ENCODE measurements at places on chromosomes 7 and 10. TPM values are rescaled to one million over a fixed set of nuclear protein-coding genes. Genes with fewer than 3 reads are reported as not detected.

DNA sequence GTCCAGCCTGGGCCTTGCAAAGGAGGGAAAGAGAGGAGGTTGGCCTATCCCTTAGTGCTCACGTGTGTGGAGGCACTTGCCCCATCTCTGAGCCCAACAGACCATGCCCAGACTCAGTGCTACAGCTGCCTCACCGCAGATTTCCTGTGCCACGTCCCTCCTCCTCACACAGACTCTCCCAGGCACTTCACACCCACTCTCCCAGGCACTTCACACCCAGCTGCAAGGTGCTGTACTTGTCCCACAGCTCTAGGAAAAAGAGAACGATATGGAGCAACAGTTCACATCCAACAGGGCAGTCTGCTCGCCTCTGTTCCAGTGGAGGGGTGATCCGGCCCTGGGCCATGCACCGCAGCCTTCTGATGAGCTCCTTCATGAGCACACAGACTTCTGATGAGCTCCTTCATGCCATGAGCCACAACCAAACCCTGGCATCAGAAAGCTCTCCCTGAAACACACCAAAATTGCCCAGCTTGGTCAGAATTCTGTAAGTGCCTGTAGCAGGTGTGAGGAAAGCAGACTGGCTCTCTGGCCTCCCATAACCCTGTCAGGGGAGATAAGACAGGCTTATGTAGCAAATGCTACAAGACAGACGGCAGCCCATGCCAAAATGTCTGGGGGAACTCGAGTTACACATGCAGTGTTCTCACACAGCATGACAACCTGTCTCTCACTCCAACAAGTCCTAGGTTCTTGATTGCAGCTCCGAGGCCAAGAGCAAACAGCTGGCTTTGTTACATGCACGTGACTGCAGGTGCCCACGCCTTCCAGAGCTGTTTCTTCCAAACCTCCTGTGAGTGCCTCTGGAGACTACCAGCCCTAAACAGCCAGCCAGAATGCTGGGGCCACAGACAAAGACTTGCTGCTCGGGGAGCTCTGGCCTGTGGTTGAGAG lies 348.5 kb downstream of the GRID1 start:
- DNase-seq, result no peak

DNA sequence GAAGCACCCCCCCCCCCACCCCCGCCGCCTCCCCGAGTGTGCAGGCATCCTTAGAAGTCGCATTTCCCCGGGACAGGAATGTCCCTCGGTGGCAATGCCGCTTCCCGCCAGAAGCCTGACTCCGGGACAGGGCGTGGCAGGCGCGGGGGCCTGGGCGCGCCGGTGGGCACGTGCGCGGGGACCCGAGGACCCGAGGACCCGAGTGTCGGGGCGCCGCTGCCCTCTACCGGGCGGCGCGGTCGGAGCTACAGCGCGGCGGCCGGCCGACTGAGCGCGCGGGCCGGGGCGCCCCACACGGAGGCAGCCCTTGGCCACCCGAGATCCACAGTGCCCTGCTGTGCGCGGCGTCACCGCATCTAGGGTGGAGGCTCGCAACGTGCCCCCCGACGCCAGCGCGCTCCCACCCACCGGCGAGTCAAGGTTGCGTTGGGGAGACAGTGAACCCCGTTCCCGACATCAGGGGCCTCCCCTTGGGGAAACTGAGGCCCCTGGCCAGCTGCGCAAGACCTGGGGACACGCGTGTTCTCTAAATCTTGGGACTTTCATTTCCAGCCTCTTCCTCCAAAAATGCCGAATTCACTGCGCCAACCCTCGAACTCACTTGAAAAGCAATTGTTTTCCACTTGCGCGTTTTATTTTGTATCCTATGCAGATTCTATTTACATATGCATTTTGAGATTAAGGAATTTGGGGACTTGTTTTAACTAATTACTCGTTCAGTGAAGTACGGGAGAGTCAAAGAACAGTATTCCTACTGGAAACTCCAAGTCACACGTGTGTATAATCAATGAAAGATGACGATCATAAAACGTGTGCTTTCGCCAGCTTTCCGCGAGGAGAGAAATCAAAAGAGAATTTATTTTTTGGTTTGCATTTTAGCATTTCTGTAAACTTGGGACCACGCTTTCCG lies 3.1 kb upstream of the CUX1 start:
- peak; percentile 93 for DNase-seq

The GRM3 gene
- 0.37 TPM for total RNA-seq

GRCh38 chr7:123658023-123658422 lies 2.4 kb downstream of the LMOD2 start:
- no peak for DNase-seq

- DNase-seq, result no peak
Measured at GRCh38 chr10:72007246-72007892, 43.2 kb downstream of the CHST3 start.

GRCh38 chr10:125639846-125640245 lies 43.1 kb downstream of the TEX36 start:
- no peak for DNase-seq

The LYZL2 gene
- not detected for total RNA-seq

The NKX1-2 gene
- total RNA-seq, result not detected

GRCh38 chr10:110872145-110872983 lies 636 bp downstream of the PDCD4 start:
- peak; percentile 97 for DNase-seq

The CRTAC1 gene
- total RNA-seq, result not detected

DNA sequence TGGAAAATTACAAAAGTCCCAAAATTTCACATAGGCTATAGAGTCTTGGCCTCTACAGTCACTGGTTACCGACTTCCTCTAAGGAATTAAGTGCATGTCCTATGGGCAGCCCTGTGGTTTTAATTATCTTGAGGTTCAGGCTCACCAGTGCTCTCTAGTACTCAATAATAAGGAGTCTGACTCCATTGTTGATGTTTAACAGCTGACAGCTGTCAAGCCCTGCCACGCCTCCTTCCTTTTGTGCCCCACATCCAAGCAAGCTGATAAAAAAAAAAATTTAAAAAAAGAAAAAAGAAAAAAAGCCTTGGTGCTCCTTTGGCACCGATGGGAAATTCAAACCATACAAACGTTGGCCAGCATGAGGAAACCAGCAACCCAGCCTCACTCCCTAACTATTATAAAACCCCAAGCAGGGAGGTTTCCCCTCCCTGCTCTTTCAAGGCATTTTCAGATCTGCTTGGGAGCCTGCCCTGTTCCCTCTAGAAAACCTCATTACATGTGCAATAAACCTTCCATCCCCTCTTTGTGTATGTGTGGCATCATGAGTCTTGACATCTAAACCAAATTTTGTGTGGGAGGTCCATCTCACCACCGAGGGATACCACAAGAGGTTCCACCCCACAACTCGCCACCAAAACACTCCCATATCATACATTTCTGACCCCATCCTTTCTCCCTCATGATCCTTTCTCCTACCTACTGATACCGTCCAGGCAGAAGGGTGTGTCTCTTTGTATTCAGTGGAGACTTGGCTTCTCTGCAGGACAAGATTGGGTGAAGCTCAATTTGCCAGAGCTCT lies 70.9 kb upstream of the CCDC71L start:
- no peak for DNase-seq

The ZNF107 gene
- total RNA-seq, result 19.4 TPM

The OR2A42 gene
- total RNA-seq, result not detected

The LDB3 gene
- total RNA-seq, result 0.52 TPM

GRCh38 chr10:127921753-127922145 lies 14.8 kb downstream of the PTPRE start:
- no peak for DNase-seq

The HK1 gene
- total RNA-seq, result 61.9 TPM

The LMOD2 gene
- not detected for total RNA-seq

DNA sequence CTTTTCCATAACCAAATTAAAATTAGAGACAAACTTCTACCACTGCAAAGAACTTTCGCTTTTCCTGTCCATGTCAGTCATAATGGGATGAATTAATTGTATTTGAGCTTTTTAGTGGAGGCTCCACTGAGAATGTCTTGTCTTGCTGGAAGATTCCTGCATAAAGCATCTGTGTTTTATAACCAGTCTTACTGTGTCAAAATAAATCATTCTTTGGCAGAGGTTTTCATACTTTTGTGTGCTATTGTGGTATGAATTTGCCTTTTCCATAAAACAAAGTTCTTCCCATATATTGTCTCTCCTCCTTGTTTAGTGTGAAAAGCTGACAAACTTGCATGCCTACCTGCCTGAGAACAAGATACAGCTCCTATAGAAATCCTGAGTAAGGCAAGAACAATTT lies 124.8 kb upstream of the CCDC6 start:
- no peak for DNase-seq

The FGL2 gene
- total RNA-seq, result 127 TPM

The TLX1 gene
- total RNA-seq, result 21.0 TPM

DNA sequence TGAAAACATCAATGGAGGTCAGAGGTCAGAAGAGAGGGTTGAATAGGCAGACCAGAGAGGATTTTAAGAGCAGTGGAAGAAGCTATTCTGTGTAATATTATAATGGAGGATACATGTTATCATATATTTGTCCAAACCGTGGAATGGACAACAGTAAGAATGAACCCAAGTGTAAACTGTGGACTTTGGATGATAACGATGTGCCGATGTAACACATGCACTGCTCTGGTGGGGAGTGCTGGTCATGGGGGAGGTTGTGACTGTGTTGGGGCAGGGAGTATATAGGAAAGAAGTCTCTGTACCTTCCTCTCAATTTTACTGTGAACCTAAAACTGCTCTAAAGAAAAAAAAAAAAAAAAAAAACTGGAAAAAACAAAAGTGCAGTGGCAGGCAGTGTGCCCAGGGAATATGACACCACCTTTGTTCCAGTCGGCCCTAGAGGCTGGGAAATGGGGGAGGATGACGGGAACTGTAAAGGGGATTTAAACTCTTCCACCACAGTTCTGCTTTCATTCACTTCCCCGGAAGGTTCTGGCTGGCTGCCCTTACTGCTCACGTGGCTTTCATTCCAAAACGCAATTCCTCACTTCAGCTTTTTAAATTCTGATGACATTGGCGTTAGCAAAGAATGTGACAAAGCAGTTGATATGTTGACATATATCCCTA lies 113.7 kb upstream of the ANKRD1 start:
- no peak for DNase-seq

DNA sequence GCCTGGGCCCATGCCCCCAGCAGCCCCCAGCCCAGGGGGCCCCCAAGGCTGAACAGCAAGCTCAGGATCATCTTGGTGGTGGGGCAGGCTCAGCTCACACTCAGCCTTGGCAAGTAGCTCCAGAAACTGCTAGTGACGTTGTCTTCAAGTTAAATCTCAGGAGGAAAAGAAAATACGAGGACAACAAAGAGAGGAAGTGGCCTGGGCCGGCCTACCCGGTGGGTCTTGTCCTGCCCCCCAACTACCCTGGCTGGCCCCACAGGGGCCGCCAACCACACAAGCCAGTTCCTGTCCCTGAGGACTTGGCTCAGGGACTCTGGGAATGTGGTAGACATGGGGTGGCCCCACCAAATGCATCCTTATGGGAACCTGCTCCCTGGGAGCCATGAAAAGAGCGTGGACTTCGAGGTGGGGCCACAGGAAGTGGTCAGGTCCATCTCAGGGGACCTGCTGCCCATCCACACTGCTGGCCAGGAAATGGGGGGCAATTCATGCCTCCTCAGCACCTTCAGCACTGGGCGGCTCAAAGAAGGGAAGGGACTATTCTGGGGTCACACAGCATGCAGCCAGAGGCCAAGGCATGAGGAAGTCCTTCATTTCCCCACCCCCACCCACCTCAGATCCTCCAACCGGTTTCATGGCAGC lies at the start of gene MMRN2:
MMRN2 (minus strand) TSS at position 145 of the 645 bp plus-strand sequence; CDS start at position 71, 74 bp downstream.
- peak; percentile 80 for DNase-seq

- no peak for DNase-seq
Measured at GRCh38 chr7:123275036-123275753, 75.4 kb upstream of the SLC13A1 start.
